ENCODE measurements at places on chromosomes 3 and 15.

- no peak for DNase-seq
Observed at GRCh38 chr15:75531041-75531450, 48.1 kb downstream of the PTPN9 start.

- no peak for DNase-seq
Observed at GRCh38 chr15:82140886-82141285, 95.1 kb upstream of the MEX3B start.

GRCh38 chr15:74789171-74789631 is 7.3 kb downstream of the CSK start:
- no peak for DNase-seq

DNA sequence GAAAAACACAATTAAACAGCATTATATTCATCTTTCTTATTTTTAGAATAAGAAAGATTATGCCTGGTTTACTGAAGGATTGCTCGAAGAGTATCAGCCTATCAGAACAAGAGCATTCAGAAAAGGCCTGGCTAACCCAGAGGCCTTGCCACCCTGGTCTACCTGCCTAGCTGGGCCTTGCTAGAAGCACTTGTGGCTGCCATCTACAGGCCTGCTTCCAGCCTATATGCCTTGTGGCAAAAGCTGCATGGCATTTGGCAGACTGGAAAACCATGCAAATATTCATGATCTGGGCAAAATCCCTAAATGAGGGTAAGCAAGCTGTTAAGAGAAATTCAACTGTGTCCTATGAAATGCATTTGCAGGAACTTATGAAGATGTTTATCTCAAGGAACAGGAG is 9.3 kb upstream of the ATP13A4 start:
- no peak for DNase-seq

DNA sequence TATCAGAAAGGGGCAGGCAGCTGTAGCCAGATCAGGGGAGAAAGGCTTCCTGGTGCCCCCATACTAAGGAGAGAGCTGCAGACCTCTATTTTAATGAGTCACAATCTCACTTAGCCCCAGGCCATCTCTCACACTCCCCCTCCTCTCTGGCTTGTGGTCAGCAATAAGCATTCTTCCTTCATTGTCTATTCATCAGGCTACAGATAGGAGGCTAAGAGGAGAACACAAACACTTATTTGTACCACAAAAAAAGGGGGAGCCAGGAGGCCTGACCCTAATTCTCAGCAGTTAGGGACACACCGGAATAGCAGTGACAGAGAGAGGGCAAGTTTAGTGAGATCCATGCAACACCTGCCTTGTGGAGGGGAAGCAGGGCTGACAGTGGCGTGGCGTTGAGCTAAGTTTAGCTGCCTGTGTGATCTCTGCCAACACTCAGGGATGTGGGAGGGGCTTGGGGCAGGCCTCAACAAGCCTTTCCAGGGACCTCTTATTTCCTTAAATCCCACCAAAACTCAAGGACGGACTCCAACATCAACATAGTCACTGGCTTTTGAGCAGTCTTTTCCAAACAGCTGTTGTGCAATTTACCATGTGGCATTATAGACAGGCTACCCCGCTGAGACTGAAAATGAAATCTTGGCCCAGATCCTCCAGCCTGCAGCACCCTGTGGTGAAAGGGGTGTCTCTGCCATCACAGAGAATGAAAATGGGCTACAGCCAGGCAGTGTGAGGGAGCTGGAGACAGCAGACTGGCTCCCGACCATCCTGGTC is 191.9 kb upstream of the TSC22D2 start:
- DNase-seq: no peak

DNA sequence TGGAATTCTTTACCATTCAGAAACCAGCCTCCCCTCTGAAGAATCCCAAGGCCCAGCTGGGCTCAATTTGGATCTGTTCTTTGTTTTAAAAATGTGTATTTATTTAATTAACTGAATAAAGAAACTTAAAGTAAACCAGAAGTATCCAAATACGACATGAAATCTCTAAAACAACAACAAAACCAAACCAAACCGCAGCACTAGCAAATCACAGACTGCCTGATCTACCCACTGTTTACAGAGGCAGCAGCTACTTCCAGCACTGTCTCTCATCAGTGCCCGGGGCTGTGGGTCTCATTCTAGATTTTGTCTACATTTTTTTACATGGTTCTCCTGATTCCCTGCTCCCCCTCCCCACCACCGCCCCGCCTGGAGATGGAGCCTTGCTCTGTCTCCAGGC is 2.3 kb downstream of the FLNB start:
- no peak for DNase-seq

- no peak for DNase-seq
Observed at GRCh38 chr15:100170291-100171210, 171.2 kb downstream of the ADAMTS17 start.

- no peak for DNase-seq
Observed at GRCh38 chr15:48940508-48940907, 23.2 kb downstream of the SHC4 start.

DNA sequence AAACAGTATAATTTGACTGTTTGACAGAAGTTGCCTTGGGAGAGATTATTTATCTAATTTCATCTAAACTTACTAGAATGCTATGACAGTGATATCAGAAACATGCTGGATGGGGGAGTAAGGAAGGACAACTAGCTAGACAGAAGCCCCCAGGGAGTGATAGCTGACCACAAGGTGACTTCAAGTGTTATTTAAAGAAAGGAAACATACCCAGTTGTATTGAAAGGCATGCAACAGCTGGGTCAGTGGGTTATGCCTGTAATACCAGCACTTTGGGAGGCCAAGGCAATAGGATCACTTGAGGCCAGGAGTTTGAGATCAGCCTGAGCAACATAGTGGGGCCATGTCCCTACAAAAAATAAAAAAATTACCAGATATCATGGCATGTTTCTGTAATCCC is 69.6 kb downstream of the SLC49A4 start:
- no peak for DNase-seq

DNA sequence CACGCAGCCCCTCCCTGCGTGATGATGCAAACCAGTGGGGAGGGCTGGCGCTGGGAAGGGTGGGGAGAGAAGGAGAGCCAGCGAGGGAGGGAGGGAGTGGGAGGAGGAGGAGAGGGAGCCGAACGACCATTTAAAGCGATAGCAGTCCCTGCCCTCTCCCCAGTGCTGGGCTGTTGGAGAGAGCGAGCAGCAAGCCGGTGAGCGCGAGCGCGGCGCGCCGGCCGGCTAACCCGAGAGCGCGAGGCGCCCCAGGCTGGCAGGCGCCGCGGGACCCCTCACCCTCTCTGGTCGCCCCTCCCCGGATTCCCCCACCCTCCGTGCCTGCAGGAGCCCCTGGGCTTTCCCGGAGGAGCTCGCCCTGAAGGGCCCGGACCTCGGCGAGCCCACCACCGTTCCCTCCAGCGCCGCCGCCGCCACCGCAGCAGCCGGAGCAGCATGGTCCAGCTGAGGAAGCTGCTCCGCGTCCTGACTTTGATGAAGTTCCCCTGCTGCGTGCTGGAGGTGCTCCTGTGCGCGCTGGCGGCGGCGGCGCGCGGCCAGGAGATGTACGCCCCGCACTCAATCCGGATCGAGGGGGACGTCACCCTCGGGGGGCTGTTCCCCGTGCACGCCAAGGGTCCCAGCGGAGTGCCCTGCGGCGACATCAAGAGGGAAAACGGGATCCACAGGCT is at the start of gene GRM7:
GRM7 (plus strand) TSS at position 162 of the 671 bp plus-strand sequence.
- no peak for DNase-seq

GRCh38 chr15:22981051-22981840 is 1.1 kb upstream of the CYFIP1 start:
- no peak for DNase-seq

DNA sequence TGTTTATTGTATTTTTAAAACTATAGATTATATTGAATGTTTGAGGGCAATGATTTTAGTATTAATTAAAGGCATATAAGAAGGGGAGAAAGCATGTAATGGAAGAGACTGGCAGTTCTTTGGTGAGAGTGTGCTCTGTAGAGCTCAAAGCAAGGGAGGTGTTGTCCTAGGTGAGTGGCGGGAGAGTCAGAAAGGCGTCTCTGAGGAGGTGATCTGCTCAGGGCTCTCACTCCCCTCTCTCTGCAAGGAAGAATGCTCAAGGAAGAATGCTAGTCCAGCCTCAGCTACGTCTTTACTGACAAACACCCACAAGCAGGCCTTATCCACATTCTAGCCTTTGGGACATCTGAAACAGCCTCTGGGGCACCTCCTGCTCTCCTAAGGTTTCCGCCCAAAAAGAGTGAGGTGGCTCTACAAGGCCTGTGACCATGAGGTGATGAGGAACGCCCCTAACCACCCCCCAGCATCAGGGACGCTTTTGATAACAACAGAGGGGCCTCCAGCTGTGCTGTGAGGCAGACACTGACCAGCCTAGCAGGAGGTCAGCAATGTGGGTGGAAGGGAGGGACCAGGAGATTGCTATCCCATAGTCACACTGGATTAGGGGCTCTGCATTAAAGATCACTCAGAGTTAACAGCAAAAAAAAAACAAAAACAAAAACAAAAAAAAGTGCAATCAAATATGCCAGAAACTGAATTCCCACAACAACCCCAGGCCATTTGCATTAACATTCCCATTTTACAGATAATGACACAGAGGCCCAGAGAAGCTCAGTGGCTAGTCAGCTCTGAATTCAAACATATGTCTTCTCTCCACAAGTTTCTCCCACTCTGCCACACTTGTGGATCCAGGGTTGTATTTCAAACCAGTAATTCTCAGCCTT is 202.2 kb upstream of the CTNNB1 start:
- no peak for DNase-seq

- DNase-seq: no peak
Observed at GRCh38 chr15:101544613-101544945, 55.1 kb upstream of the PCSK6 start.

DNA sequence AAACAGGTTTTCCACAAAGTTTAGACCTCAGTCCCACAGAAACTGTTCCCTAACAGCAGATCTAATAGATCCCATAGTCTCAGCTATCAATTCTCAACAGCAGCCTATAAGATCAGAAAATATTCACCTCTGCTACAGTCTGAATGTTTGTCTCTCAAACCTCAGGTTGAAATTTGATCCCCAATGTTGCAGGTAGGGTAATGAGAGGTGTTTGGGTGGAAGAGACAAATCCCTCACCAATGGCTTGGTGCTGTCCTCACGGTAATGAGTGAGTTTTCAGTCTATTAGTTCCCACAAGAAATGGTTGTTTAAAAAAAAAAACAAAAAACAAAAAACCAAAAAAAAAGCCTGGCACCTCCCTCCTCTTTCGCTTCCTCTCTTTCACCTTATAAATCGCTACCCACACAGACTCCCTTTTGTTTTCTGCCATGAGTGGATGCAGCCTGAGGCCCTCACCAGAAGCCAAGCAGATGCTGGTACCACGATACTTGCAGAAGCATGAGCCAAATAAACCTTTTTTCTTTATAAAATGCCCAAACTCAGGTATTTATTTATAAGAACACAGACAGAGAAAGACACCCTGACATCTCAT is 14.2 kb downstream of the ZNF280D start:
- DNase-seq: no peak

GRCh38 chr15:85408270-85408746 is 27.9 kb downstream of the AKAP13 start:
- no peak for DNase-seq

GRCh38 chr3:159513444-159513843 is 475.2 kb upstream of the IL12A start:
- DNase-seq: no peak

DNA sequence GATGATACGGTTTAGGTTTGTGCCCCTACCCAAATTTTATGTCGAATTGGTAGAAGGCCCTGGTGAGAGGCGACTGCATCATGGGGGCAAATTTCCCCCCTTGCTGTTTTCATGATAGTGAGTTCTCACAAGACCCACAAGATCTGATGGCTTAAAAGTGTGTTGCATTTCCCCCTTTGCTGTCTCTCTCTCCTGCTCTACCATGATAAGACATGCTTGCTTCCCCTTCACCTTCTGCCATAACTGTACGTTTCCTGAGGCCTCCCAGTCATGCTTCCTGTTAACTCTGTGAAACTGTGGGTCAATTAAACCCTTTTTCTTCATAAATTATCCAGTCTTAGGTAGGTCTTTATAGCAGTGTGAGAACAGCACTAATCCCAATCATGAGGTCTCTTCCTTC is 381.2 kb downstream of the RSL24D1 start:
- DNase-seq: no peak

DNA sequence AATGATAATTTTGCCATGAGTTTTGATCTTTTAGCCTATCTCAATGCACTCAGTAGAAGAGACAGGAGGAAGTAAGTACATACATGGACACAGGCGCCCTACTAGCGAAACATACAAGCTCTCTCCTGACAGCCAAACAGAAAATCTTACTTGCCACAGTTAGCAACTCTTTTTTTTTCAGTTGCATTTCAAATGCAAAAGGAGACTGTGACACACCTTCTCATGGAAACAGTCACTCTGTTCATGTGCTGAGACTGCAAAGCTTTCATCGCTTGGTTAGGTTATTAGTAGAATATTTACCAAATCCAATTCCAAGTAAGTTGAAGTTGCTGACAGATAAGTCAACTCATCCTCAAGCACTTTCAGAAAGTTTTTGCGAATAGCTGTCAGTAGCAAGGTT is 223.3 kb downstream of the FOXP1 start:
- no peak for DNase-seq

- no peak for DNase-seq
Observed at GRCh38 chr3:127955728-127956127, 40.7 kb downstream of the KBTBD12 start.

GRCh38 chr15:98000249-98001203 is 40.0 kb downstream of the ARRDC4 start:
- no peak for DNase-seq

DNA sequence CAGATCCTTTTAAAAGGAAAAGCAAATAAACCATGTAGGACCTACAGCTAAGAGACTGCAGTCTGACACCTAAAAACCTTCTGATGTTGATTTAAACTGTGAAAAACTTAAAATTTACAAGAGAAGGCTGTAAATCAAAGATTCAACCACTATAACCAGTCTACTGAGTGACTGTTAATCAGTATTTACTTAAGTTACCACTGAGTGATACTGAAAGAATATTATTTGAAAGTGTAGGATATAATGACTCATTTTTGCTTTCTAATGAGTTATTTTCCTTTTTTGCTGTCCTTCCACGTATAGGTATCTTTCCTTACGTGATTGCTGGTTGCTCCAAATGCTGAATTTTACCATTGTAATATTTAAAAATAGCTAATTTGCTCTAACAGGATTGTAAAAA is 44.6 kb downstream of the RFX7 start:
- DNase-seq: no peak

DNA sequence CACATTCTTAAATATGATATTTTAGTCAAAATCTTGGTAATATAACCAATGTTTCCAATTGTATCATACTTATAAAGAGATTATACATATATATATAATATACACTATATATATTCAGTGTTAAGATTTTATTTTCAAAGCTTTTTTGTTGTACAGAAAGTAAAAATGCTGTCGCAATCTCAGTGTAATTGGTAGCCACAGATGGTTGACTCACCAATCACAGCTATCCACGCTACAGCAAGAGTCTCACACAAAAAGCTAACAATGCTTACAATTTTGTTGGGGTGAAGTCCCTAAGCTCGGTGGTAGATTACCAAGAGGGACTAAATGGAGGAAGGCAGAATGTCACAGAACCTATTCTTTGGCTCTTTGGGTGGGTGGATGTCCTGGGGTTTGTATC is 16.9 kb upstream of the CFAP161 start:
- DNase-seq: no peak

DNA sequence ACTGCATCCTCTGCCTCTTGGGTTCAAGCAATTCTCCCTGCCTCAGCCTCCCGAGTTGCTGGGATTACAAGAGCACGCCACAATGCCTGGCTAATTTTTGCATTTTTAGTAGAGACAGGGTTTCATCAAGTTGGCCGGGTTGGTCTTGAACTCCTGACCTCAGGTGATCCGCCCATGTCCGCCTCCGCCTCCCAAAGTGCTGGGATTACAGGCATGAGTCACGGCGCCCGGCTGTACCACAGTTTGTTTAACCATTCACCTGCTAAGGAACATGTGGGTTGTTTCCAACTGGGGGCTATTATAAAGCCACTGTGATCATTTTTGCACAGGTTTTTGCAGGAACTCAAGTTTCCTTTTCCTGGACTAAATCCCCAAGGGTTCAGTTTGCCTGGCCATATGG is 123.2 kb upstream of the RAP2B start:
- no peak for DNase-seq

Measured in keratinocyte (primary cell).